Calu3 (cell line): ENCODE measurements at places on chromosomes 7 and 10. TPM values are rescaled to one million over a fixed set of nuclear protein-coding genes. Genes with fewer than 3 reads are reported as not detected.

The MRC1 gene
- 0.09 TPM in 1 of 2 replicates, not detected in the other for total RNA-seq

The CPED1 gene
- total RNA-seq, result 0.24 and 0.76 TPM in 2 replicates

The PDLIM1 gene
- total RNA-seq, result 49.7 and 50.2 TPM in 2 replicates

The BHLHA15 gene
- 1.7 and 1.8 TPM in 2 replicates for total RNA-seq

The CLRN3 gene
- total RNA-seq, result 0.52 and 0.76 TPM in 2 replicates

The RASSF4 gene
- total RNA-seq, result 2.2 and 2.4 TPM in 2 replicates

The CDK14 gene
- total RNA-seq, result 29.4 and 31.4 TPM in 2 replicates

The AKR1C3 gene
- total RNA-seq, result 177 and 181 TPM in 2 replicates

The VIPR2 gene
- total RNA-seq, result not detected in 2 replicates

The BUD31 gene
- 62.8 and 82.7 TPM in 2 replicates for total RNA-seq

The IL15RA gene
- 28.6 and 42.4 TPM in 2 replicates for total RNA-seq

The HOXA1 gene
- total RNA-seq, result 0.24 and 0.44 TPM in 2 replicates

The ACBD5 gene
- 34.1 and 38.6 TPM in 2 replicates for total RNA-seq

The MKI67 gene
- total RNA-seq, result 72.8 and 87.8 TPM in 2 replicates

The POM121C gene
- total RNA-seq, result 29.6 and 33.7 TPM in 2 replicates

The NME8 gene
- total RNA-seq, result not detected in 2 replicates

The CRHR2 gene
- total RNA-seq, result not detected in 2 replicates

The TMEM213 gene
- total RNA-seq, result 9.8 and 11.3 TPM in 2 replicates

The NACAD gene
- total RNA-seq, result 0.90 and 1.0 TPM in 2 replicates

The METTL27 gene
- total RNA-seq, result 14.3 TPM in 2 replicates

The ABCA13 gene
- 9.4 and 12.1 TPM in 2 replicates for total RNA-seq
